ENCODE measurements at places on chromosomes 3 and 15.

DNA sequence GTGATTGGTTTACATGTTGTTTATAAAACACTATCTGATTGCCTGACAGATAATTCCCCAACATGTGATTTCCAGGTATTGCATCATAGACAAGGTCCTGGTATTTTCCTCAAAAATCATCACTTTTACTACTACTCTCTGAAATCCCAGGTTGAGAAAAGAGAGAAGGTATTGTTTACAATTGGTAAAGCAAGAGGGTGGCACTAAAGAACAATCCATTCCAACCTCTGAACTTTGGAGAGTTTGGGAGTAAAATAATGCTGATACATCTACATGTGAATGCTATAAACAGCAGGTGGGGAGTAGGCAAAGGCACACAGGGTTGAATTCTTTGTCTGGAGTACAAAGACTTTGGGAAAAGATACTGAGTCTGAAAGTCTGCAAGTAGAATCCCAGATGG lies 134.2 kb downstream of the WDR72 start:
- DNase-seq, result no peak

- no peak for DNase-seq
These were observed 859 bp downstream of the RORA start for GRCh38 chr15:61227950-61228936.

DNA sequence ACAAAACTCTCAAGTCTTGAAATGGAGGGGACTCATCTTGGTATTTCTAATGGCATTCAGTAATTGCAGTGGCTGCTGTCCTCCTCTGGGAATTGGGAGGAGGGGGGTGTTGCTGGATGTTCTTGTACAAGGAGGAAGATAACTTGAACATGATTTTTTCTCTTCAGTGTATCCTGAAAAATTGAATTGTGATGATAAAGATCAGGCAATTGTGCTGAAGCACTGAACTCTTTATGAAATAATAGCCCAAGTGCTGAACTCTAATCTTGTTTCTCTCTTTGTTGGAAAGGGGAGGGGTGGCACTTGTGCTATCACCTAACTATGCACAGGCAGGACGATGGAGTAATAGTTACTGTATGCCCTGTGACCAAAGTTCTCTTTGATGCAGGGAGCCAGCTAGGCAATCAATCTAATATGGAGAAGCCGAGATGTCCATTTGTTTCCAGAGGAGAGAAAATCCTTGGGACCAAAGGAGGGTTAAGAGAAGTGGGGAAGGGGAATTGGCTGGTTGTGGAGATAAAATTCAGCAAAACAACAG lies 68.1 kb upstream of the ATP2C1 start:
- DNase-seq, result no peak

GRCh38 chr3:18236726-18237125 lies 188.4 kb downstream of the SATB1 start:
- DNase-seq, result no peak

GRCh38 chr3:149382101-149382467 lies 4.6 kb upstream of the TM4SF1 start:
- DNase-seq, result no peak

- no peak for DNase-seq
These were observed 65.0 kb downstream of the WWTR1 start for GRCh38 chr3:149592758-149593240.

DNA sequence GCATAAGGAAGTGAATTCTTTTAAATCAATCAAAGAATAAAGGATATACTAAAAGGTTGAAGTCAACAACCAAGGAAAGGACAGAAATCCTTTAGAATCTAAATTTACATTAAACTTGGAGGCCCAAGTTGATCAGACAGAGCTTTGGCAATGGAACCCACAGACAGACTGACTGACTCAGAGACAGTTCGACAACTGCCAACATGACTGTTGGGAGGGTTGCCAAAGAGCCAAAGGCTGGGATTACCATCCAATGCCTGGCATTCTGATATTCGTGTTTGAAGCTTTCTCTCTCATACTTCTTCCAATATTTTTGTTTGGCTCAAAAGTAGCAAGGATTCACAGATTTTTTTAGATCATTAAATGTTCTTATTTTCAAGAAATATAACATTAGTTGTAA lies 406.1 kb downstream of the PLCL2 start:
- DNase-seq, result no peak
